ENCODE measurements at places on chromosomes 5 and 9.
A peak's percentile ranks its signal among the peaks of the same experiment; 100 is the strongest.

DNA sequence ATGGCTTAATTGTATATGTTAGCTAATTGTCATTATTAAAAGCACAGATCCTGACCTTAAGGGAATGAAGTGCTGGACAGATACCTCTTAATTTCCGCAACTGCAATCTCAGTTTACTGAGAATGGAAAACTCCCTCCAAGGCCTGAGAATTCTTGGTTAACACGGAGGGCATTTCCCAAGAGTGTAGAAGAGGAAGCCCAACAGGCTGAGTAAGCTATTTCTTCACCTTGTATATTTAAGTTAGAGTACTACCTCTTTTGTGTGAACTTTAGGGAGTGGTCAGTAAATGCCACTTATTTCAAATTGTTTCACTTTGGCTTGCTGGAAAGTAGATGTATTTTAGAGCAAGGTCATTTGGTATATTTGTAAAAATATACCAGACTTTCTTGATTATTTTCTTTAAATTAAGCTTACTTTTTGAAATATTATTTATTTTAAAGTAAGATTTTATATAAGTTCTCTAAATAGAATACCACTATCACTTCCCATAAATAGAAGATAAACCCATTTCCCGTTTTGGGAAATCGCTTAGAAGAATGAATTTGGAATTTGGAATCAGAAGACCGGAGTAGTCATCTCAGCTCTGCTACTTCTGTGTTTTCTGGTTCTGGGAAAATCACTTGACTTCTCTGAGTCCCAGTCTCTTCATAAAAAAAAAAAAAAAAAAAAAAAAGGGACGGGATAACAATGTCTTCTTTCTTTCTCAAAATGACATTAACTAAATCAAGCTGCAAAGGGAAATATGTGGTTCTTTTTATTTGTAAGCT, 26.0 kb upstream of the C9orf72 start:
- DNase-seq, result no peak

DNA sequence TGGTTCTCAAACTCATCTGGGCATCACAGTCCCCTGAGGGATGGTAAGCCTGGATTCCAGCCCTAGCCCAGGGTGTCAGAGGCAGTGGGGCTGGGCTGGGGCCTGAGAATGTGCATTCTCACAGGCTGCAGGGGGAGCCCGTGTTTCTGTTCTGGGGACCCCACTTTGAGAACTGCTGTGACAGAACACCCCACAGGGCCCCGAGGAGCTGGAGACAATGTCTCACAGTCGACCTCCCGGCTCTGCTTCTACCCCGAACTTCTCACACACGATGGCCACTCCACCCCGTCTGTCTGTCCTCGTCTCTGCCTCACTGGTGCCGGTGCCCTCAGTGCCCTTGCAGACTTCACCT, 130.0 kb downstream of the CACNA1B start:
- DNase-seq, result no peak

GRCh38 chr5:79416499-79416898, 97.4 kb downstream of the HOMER1 start:
- peak; percentile 74 for DNase-seq

DNA sequence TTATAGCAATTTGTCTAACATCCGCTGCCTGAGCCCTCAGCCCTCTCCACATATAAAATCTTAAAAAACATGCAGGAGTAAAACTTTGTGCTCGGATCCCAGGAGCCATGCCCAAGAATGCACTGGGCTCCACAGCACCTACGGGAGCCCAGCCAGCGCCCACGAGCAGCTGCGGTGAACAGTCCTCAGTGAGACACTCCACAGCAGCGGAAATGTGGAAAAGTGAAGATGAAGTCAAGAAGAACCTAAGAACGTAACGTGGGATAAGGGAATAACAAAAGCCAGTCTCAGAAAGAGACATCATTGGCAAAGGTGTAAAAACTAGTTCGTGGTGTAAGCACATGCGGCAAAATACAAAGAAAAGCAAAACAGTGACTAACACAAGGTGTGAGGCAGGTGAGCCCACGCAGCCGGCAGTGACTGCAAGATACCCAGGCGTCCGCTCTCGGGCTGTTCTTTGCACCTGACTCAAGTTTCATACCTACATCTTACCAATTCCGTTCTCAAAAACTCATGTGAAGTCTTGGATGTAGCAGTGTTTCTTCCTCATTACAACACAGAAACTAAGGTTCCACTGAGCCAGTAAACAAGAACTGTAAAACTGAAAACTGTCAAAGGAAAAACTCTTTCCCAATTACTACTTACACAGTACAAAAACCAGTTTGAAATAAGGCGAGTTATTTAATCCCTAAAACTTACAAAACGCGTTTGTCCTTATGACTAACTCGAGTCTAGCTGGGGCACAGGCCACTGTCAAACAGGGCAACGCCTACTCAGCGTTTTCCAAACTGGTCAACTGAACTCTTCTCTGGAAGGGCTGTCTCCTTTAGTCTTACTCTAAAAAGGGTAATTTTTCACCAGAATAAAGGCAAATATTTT, 1.7 kb downstream of the CAMSAP1 start:
- no peak for DNase-seq

- no peak for DNase-seq
Measured at GRCh38 chr5:134171972-134172371, 4.8 kb downstream of the SKP1 start.

DNA sequence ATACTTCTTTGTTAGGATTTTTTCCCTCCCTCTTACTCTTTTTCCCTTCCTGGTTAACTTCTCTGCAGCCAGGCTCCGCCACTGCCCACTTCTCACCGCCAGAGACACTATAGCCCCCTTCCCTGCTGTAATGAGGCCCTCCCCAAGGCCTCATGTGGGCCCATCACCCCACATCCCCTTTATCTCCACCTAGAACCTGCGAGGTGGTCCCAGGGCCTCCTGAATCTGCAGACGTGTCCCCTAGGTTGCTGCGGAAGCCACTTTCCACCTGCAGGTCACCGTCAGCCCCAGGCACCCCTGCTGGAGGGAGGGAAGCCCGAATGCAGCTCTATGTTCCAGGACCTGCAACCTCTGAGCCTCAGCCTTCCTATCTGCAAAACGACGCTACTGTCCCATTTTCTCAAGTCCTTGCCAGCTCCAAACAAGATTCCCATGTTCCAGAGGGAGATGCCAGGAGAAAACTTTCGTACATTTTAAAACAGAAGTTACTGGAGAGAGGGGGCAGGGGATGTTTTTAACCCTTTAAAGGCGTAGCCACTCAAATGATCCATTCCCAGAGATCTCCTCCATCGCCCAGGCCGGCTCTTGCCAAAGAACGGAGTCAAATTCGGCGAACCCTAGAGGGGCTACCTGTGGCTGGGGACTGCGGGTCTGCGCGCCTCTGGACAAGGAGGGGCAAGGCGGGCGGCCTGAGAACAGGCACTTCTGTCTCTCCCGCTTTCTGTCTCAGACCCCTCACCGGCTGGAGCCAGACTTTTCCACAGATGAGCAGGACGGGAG, 929 bp downstream of the SH3PXD2B start:
- DNase-seq, result peak; percentile 77

GRCh38 chr9:95480346-95480745, 36.4 kb downstream of the PTCH1 start:
- DNase-seq, result no peak
